RWPE1 (cell line): ENCODE measurements at places on chromosomes 7 and 10.
A peak's percentile ranks its signal among the peaks of the same experiment; 100 is the strongest.

DNA sequence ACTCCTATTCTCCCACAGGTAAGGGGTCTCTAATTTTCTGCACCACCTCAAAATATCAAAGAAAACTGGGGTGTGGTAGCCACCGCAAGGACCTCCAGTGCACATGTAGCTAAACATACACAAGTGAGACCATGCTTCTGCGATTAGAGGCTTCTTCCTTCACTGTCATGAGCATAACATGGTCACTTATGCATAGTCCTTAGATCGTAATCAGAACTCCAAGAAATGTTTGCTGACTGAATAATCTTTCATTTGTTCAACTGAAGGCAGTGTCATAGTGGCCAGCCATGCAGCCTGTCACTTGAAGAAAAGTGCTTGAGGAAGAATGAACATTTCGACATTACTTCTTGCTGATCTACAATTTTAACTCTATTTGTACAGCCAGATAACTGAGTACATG, 14.6 kb downstream of the TWIST1 start:
- no peak for DNase-seq

DNA sequence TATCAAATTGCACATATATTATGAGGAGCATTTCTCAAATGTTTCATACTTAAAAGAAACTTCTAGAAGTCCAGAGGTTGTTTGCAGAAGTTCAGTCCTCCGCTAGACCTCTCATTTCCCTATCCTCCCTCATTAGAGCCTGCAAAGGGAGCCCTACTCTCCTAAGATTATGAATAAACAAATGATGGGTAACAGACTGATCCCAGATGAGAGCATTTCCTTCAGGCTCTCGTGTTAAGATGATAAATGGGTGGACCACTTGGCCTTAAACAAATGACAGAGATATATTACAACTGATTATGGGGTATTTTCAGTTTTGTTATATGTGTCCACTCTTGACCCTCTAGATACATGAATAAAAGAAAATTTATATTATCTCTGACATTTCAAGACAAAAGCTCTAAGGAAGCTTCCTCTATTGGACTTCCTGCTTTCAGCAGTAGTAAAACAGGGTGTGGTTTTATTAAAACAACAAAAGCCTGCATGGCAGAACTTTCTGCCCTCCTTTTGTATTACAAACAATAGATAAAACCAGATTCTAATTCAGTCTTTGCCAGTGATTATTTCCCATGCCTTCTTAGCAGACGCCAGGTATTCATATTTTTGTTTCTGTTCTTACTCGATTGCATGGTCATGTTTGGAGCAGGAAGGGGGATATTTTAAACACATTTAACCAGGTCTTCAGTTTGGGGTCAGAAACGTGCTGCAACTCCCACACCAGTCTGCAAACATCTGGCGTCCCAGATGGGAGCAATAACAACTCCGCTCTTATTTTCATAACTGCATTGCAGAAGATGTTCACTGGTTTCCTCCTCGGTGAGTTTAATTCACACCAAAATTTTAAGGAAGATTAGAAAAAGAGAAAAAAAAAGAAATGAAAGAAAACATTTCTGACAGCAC, 52.4 kb upstream of the FAM204A start:
- no peak for DNase-seq

DNA sequence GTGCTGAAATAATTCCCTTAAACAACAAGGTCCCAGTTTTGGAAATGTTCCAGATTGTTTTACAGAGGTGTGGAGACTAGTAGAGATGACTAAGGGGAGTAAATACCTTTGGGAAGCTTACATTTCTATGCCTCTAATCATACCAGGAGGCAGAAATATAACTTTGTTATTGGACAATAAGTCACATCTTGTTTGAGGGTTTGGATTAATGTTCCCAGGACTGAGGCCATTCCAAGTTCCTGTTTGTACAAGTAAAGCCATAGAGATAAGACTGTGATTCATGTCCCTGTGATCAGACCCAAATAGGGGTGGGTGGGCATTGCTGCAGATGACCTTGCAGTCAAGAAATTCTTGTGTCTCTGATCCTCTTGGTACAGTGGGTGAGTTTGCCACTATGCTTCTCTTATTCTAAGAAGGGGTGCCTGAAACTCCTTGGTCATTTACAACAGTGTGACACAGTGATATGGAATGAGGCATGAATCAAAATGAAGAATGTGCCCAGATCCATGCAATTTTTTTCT, 508.3 kb downstream of the SORCS3 start:
- peak; percentile 7 for DNase-seq

GRCh38 chr10:79410315-79411094, 34.9 kb downstream of the ZCCHC24 start:
- DNase-seq, result no peak

DNA sequence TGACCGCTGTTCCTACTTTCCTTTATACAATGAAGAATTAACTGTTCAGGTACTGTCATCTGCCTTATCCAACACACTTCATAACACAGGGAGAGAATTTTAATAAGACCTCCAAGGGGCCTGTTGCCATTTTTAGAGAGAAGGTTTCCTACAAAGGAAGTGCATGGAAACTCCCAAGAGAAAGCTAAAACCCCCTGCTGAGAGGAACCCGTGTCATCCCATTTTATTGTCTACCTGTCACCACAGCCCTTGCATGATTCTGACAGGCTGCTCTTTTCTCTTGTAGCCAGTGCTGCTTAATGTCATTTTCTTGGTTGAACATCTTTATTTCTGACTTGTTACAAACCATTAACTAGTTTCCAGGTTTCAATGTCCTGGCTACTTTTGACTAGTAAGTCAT, 98.4 kb downstream of the SNX10 start:
- no peak for DNase-seq

- no peak for DNase-seq
Observed at GRCh38 chr10:29316308-29317026, 27.6 kb downstream of the LYZL1 start.

DNA sequence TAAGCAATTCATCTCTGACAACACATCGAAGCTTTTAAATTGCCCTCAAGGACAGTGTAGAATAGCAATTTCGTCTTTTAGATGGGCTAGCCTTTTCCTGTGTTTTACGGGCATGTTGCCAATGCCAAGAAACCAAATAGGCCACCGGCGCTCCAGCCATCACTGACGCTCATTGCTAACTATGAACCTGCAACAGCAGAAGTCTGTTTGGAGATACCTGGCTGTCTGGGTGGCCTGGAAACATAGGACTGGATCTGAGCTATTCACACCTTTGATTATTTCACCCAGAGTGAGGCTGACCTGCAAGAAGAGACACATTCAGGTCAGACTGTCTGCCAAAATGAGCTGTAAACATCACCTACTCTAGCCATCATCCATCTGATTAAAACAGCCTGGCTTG, 12.0 kb downstream of the KPNA7 start:
- DNase-seq, result no peak

- no peak for DNase-seq
Observed at GRCh38 chr10:93074597-93075368, 1.1 kb downstream of the CYP26A1 start.

- no peak for DNase-seq
Observed at GRCh38 chr7:381211-382042, 91.5 kb downstream of the FOXL3 start.

DNA sequence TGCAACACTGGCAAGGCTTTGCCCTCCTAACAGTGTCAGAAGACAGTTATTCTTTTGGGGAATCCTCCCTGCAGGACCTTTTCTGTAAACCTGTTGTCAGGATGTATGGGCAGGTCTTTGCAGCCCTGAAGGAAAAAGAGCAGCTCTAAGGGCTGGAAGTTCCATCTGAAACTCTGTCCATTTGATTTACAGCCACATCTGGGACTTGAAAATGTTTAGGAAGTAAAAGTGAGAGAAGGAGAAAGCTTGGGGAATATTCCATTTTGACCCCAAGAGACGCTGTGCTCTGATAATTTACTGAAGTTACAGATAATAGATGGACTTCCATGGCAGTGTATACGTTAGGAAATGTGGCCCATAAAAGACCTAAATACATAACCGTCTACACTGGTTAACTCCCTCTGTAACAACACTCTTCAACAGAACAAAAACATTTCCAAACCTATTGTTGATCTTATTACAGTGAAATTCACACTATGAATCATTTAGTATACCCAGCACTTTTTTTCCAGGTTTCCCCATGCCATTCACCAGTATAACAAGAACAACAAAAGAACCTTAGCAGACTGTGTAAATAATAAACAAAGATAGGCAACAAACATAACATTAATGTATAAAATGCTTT, 89.1 kb downstream of the KIAA1549 start:
- no peak for DNase-seq

DNA sequence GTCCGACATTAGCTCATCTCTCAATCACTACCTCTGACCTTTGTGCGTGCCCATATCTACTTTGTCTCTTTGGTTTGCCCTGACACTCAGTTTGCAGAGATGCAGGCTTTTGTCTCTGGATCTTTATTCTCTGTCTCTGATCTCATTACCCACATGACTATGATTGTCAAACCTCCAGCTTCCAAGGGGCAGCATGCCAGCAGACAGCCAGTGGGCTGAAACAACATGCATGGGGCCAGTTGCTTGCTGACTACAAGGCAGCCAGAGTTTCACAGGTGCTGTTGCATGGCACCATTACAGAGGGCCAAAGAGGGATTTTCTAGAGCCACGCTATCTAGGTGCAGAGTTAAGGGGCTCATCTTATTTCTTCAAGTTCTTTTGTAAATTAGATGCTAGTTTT, 146.2 kb downstream of the SPAG6 start:
- DNase-seq, result no peak

- no peak for DNase-seq
Observed at GRCh38 chr10:89344156-89344555, 16.4 kb downstream of the IFIT3 start.

- no peak for DNase-seq
Observed at GRCh38 chr10:133050371-133050770, 37.4 kb upstream of the ADGRA1 start.

- no peak for DNase-seq
Observed at GRCh38 chr7:77537136-77537777, at the start of gene PTPN12. Gene PTPN12 (plus strand): TSS chr7:77537295. CDS start chr7:77537547, 252 bp downstream.

DNA sequence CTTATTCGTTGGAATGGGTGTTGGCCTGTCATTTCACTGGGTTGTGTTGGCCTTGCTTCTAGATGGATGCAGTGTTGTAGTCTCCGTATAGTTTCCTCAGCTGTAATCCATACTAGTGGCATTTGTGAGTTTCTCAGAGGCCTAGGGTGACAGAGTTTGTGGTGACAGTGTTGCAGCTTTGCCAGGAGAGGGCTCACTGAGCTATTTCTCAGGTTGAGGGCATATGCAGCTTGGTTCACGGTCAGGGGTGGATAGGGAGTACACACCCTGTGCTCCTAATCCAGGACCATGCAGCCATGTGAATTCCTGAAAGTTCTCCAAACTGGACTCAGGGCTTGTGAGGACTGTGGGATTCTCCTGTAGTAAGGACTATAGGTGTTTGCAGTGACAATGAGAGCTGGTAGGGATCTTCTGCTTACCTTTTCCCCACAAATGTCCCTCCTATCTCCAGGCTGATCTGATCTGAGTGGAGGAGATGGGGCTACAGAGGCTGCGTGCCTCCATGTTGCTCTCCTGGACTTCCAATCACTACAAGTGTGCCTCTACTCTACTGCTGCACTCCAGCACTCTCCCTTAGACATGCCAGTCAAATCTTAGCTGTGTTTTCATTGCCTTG, 229.0 kb downstream of the STK31 start:
- peak; percentile 45 for DNase-seq

- DNase-seq, result no peak
Observed at GRCh38 chr7:157279741-157280215, 57.0 kb upstream of the DNAJB6 start.

DNA sequence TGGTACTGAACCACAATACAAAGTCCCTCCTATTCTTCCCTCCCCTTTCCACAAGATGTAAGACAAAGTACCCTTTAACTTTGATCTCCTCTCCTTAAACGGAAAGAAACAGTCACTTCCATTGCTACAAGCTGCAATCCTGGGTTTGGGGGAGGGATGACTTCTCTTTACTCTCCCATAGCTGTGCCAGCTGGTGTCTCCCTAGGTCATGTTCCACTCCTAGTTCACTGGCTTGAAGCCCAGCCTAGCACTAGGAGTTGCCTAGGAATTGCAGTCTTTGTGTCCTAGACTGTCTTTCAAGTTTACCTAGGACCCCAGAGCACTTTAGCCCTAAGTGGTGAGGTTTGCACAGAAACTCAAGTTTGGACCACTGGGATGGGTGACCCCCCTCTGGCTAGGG, 311.1 kb downstream of the HPSE2 start:
- DNase-seq, result no peak

DNA sequence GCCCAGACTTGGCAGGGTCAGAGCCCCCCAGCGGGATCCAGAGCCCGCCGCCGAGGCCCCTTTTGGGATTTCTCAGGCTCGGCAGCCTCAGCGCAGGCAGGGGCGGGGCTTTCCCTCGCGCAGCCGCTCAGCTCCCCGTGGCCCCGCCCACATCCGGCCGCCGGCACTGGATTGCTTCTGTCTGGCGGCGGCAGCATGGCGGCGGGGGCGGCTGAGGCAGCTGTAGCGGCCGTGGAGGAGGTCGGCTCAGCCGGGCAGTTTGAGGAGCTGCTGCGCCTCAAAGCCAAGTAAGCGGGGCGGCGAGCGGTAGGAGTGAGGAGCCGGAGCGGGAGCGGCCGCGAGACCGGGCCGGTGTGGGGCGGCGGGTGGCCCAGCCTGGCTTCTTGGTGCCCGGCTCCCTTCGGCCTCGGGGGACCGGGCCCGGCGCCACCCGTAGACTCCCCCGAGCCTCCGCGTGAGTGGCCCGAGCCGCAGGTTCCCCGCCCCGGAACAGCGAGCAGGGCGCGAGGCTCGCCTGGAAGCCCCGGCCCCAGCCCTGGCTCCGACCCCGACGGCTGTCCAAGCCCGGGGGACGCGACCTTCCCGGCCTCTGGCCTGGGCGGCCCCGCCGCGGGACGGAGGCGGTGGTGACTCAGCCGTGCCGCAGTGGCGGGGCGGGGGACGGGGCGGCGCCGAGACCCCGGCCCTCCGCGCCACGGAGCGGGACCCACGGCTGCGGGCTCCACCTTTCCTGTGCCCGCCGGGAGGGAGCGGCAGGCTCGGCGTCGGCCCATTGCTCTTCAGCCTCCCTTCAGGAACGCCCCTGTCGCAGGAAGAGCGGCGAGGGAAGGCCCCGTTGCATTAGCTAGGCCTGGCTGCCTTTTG, at the start of gene GLRX3:
GLRX3 (plus strand) TSS at position 166 of the 864 bp plus-strand sequence; CDS start at position 196, 30 bp downstream.
- DNase-seq, result peak; percentile 93

DNA sequence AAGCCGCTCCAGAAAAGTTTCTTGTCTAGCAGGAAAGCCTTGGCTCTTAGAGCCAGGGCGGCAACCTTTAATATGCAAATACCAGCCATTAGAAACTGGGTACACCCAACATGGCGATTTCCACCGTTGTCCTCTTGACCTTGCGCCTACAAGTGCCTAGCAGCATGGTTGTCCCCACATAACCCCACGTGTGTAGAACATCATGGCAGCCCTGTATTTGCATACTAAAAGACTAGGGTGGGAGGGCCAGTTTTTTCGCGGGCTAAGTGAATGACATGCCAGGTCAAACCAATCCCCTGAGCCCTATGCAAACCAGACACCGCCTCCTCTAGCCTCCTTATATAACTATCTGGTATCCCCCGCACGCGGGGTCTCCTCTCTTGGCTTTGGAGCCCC, 58.4 kb upstream of the FZD8 start:
- no peak for DNase-seq

DNA sequence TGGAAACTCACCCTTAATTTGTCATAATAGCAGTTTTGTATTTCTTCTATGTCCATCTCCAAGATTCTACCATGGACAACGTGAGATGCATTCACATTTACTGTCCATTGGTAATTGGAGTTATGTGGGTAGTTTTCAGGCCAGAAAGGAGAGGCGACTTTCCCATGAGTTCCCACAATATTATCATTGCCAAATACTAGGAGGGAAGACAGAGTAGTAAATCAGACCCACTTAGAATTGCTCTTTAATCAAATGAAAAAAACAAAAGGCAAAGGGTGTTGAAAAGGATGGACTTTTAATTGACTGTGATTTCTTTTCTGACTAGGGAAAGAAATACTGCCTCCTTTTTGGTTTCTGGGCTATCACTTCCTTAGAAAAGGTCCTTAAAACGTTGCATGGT, 121.7 kb upstream of the RSU1 start:
- DNase-seq, result no peak
